ENCODE measurements at places on chromosomes 13 and 19. TPM values are rescaled to one million over a fixed set of nuclear protein-coding genes. Genes with fewer than 3 reads are reported as not detected.

COL4A1 gene
- 393 TPM for total RNA-seq

DNA sequence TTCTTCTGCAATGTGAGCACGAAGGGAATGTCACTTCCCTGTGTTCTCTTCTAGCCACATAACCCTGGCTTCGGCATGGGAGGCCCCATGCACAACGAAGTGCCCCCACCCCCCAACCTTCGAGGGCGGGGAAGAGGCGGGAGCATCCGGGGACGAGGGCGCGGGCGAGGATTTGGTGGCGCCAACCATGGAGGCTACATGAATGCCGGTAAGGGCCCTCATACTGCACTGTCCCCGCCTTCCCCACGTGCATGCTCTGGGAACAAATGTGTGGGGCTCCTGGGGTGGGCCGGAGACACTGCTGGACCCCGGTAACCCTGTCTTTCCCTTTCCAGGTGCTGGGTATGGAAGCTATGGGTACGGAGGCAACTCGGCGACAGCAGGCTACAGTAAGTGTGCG, 17.7 kb upstream of the QTRT1 start:
- no peak for DNase-seq

GRCh38 chr13:48400850-48401291, 12.0 kb downstream of the LPAR6 start:
- peak; percentile 56 for DNase-seq

DNA sequence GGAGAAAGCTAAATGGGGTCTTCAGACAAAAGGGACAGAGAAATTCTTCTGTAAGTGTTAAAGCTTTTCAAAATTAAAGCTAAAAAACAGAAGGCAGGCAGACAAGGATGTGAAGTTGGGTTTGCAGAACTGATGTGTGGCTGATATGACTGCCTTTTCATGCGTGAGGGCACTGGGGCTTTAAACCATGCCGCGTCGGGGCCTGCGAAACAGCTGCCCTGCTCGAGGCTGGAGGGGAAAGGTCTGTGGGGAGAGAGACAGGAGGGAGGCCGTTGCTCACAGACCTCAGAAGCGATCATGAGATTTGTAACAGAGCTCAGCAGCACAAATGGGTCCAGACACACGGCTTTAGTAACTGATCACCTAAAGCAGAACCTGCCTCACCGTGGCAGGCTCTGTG, 23.5 kb downstream of the CAPS start:
- no peak for DNase-seq

DNA sequence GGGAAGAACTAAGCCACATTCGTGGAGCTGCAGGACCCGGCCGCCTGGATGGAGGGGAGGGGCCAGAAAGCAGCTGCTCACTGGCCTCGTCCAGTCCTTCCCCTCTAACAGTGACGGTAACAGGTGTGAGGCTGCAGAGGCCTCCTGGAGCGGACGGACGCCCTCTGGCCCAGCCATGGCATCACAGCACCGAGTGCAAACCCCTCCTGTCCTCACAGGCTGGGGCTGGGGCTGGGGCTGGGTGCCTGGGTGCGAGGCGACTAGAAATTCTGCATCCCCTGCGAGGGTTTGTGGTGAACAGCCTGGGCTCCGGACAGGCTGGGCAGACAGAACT, 3.6 kb downstream of the MICOS13 start:
- no peak for DNase-seq
